Fibroblast of skin of back (primary cell): ENCODE measurements at places on chromosomes 16 and 17.

DNA sequence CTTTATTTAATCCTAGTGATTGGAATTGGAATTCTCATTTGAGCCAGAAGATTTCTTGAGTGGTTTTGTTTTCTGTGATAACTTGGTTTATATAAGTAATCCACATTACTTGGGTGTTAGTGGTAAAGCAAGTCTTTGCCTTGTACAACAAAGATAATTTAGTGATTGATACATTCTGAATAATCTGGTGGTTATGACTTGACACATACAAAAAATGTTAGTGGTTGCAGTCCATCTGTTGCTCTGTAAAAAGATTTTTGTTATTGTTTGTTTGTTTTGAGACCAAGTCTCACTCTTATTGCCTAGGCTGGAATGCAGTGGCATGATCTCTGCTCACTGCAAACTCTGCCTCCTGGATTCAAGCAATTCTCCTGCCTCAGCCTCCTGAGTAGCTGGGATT, 13.2 kb downstream of the OMG start:
- no peak for DNase-seq

DNA sequence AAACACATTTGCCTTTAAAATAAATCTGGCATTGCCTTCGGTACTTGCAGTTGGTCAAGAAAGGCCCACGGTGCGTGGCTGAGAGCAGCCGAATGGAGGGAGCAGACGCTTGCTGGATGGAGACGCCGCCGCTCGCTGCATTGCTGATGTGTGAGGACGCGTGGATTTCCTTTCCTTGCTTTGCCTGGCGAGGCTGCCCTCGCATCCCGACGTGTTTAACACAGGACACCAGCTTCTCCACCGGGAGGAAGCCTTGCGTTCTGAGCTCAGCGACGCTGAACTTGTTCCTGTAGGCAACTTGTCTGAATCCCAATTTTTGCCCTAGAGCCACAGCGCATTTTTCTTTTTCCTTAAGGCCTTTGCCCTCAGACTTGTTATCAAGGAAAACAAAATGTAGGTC, 45.8 kb downstream of the COX4I1 start:
- no peak for DNase-seq

DNA sequence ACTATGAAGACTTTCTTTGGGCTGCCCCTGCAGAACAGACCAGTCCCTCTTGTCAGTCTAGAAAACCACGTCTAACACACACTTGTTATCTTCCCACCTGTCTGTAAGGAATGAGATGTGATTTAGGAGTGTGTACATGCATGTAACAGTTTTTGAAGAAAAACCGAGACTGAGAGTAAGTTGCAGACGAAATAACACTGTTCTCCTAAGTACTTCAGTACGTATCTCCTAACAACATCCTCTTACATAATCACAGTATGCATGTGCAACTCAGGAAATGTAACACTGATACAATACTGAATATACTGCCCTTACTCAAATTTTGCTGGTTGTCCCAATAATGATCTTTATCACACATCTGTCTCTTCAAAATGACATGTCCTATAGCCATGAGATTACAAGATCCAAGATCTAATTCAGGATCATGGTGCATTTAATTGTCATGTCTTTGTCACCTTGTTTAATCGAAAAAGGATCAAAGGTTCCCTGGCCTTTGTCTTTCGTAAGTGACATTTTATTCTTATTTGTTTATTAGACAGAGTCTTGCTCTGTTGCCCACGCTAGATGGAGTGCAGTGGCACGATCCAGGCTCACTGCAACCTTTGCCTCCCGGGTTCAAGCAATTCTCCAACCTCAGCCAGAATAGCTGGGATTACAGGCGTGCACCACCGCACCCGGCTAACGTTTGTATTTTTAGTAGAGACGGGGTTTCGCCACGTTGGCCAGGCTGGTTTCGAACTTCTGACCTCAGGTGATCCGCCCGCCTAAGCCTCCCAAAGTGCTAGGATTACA, 25.6 kb downstream of the CREBBP start:
- DNase-seq = no peak

GRCh38 chr16:65274566-65274965, 152.7 kb upstream of the CDH11 start:
- DNase-seq = peak; percentile 61

DNA sequence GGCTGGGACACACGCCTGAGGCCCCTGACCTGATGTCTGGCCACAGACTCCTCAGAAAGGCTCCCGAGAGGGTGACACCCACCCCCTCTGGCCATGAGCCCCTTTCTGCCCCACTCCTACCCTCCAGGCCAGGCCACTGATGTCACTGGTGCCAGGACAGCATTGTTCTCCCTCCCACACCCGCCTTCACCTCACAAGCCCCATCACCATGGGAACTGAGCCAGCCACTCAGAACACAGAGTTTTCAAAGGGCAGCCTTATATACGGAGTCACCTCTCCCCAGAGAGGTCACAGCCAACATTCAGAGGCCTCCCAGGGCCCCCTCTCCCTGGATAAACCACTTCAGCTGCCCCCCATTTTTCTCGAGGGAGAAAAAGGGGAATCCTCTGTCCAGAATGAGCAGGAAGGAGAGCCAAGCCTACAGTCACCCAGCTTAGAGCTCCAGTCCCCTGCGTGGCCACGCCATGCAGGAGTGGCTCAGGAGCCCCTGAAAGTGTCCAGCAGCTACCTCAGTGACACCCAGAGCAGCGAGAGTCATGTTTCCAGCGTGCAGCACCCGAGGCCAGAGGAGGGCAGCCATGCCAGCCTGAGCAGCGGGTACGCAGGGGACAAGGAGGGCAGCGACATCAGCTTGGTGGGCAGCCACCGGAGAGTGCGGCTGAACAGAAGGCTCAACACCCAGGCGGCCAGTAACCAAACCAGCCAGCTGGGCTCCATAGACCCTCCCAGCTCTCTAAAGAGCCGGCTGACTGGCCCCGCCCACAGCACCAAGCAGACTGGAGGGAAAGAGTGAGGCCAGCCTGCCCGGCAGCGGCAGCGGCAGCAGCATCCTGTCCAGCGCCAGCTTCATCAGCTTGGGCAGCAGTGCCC, at the start of gene C16orf82:
TSS of gene C16orf82 (plus strand) at position 260 of the 870 bp plus-strand sequence.
- no peak for DNase-seq

- no peak for DNase-seq
Measured at GRCh38 chr17:27545562-27546229, 85.3 kb upstream of the LGALS9 start.

DNA sequence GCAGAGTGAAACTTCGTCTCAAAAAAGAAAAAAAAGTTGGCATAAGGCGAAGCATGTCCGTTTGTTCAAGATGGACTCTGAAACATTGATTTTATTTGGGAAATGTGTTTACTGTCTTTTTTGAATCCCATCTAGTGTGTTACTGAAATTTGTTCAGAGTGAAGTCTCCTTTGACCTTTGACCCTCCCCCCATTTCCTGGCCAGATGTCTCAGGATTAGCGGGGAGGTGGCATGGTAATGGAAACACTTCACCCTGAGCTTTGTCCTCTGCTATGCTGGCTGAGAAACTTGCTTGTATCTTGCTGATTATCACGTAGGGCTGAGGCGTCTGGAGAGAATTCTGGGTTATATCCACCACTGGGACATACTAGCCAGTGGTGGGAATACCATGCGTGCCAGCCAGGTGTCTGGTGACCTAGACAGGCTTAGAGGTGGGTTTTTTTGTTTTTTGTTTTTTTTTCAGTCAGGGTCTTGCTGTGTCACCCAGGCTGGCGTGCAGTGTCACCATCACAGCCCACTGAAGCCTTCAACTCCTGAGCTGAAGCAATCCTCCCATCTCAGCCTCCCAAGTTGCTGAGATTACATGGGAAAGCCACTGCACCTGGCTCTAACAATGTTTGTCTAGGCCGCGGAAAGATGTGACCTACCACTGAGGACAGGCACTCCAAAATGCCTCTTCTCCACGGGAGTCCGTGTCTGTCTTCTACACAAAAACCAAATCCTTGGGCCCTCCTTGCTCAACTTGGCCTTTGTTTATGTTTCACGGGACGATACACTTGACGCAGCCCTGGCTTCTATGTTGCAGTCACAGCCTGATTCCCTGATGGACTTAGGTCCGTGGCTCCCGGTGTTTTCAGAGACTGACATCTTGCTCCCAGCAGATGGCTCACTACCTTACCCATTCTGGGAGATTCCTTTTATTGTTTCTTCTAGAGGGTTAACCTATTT, 6.6 kb upstream of the GALK1 start:
- no peak for DNase-seq
